ENCODE measurements at places on chromosomes 1 and 21. TPM values are rescaled to one million over a fixed set of nuclear protein-coding genes. Genes with fewer than 3 reads are reported as not detected.

The CELF3 gene
- 76.3 TPM for polyA plus RNA-seq

- DNase-seq, result no peak
Measured at GRCh38 chr1:188825471-188825870, 1652.2 kb downstream of the BRINP3 start.

DNA sequence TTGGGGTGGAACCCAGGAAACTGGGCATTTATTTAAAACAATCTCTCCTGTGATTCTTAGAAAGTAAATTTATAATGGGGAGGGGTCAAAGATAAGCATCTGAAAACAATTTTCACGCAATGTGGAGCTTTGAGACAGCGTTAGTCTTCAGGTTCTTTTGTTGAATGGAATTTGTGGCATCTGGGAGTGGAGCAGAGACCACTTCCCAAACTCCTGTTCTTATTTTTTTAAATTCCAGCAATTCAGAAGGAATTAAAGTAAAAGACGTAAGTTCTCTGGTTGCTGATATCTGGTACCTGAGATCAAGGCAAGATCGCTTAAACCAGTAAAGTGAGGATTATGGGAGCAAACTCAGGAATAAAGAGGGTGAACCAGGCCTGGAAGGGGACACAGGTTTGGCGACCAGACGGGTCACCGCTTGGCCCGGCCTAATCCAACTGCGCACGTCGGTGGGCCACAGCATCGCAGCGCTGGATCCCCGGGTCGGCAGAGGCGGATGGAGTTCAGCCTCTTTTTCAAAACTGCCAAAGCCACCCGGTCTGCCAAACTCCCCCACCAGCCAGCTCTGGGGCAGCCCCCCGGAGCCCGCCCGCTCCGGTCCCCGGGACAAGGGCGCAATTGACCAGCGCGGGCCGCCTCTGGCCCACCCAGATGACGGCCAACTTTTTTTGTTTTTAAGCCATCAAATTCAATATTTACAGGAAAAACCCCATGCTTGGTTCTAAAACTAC lies 754 bp upstream of the PDPN start:
- no peak for DNase-seq

- peak; percentile 13 for DNase-seq
Measured at GRCh38 chr21:45551316-45551715, 9.1 kb upstream of the SLC19A1 start.

The IL20 gene
- not detected for polyA plus RNA-seq

The RCSD1 gene
- 1.9 TPM for polyA plus RNA-seq

DNA sequence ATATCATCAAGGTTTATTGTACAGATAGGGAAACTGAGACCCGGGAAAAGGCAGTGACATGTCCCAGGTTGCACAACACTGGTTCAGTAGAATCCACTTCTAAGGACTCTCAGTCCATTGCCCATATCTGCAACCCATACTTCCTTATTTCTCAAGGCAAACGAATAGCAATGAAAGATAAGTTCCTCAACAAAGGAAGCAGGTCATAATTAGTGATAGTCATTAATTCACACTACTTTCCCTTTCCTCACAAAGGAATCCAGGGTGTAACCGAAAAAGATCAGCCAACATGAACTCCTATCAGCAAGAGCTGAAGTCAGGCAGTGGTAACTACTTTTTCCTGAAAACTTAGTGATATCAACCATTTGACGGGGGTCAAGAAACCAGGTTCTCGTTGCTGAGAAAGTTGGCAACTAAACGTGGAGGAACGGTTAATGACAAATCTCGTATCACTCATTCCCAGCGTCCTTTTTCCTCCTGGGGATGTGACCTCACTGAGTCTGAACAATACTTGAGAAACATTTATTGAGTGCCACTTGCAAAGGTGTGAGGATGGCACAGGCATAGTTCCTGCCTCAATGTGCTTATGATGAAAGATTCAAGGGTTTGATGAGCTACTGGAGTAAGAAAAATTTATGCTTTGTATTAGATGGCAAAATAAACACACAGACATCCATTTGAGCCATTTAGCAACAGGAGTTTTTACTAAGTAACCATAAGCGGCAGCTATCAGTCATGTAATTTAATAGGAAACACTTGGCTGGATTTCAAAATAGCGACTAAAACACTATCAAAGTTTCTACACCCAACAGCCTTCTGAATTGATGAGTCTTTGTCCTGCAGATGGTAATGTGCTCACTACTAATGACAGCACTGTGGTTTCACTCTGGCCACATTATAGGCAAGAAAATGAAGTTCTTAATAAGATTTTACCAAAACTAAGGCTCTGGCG lies 82.3 kb downstream of the PLPP3 start:
- DNase-seq, result no peak

DNA sequence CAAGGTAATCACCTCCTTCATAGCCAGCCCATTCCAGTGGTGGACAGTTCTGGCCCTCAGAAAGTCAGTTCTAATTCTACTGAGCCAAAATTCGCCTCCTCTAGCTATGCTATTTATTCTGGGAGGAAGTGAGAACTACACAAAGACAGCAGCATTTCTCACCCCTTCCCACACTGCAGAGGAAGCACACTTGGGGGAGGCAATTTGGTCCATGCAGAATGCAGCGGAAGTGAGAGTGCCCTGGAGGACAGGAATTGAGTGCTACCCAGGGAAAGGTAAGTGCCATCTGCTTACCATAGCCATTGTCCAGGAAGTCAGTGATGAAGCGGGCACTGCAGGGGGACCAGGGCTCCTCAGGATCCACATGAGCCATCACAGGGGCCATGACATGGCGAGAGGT lies 3.7 kb downstream of the ADAMTS4 start:
- DNase-seq, result no peak

- DNase-seq, result no peak
Measured at GRCh38 chr1:100034470-100034869, 64.7 kb downstream of the SLC35A3 start.

DNA sequence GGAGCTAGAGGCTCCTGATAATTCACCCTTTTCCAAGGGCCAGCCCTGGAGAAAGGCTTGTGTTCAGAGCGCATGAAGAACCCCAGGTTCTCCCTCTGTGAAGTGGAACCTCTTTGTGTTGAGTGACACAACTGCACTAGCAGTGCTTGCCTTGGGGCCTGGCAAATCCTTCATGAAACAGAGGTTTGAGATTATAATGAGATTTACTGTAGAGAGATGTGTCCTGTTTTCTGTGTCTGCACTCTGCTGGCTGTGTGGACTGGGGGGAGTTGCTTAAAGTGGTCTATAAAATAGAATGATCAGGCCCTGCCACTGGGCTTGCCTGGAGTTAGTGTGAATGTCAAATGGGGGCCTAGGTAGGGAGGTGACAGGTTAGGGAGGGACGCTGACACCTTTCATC lies 11.5 kb upstream of the TNFRSF1B start:
- DNase-seq, result no peak

Data from pancreas (tissue), 10 donors.